SW480 (cell line): ENCODE measurements at places on chromosomes 12 and 14.

DNA sequence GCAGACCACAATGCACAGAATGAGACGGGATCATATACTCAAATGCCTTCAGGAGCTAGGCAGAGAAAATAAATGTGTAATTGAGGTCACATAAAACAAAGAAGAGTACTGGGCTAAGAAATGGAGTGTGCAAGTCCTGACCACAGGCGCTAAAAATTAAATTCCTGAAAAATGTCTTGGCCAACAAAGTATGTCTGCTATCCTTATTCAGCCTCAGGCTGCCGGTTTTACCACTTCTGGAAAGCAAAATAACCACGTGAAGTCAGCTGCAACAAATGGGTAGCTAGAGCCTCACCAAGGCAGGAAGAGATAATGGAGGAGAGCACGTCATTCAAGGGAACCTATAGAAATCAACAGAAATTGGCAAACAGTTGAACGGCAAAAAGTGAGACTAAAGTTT, 3.1 kb downstream of the PYGL start:
- DNase-seq, result no peak

GRCh38 chr12:98403936-98404335, 111.5 kb upstream of the TMPO start:
- DNase-seq, result no peak

DNA sequence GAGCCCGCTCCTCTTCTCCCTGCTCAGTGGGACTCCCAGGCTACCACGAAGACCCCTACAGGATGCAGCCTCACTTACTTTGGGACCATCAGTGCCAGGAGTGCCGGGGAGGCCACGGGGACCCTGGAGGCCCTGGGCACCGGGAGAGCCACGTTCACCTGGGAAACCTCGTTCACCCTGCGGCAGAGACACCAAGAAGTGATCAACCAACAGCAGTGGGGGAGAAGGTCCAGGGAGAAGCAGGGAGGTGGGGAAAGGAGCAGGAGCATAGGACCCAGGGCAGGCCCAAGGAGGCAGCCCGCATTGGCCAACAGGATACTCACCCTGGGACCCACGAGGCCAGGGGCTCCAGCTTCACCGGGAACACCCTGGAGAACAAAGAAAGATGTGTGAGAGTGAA, 19.4 kb downstream of the TMEM106C start:
- DNase-seq, result no peak

GRCh38 chr12:3035171-3035570, 42.0 kb upstream of the TSPAN9 start:
- DNase-seq, result no peak

GRCh38 chr12:88958946-88959345, 378.7 kb upstream of the KITLG start:
- DNase-seq, result no peak

DNA sequence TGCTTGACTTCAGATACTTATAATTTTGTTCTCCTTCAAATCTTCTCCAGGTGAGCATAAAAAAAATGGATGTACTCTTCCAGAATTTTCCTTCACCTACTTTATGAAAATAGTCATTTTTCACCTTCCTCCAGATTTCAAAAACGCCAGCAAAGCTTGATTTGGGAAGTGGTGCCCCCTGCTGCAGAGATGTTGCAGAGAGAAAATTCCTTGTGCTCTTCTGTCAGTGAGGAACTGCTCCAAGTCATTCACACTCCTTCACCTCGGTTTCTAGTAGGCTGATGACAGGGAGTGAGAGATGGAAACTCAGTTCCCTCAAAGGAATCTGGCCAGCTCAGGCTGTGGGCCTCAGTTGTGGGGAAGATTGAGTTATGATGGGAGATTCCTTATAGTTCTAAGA, 24.2 kb upstream of the RNASE3 start:
- no peak for DNase-seq

GRCh38 chr12:92324849-92325500, 179.3 kb upstream of the BTG1 start:
- DNase-seq, result no peak

- no peak for DNase-seq
Measured at GRCh38 chr12:49921936-49922335, 18.2 kb upstream of the FAIM2 start.

- DNase-seq, result peak; percentile 92
Measured at GRCh38 chr12:100576331-100577036, 3.0 kb downstream of the GAS2L3 start.

DNA sequence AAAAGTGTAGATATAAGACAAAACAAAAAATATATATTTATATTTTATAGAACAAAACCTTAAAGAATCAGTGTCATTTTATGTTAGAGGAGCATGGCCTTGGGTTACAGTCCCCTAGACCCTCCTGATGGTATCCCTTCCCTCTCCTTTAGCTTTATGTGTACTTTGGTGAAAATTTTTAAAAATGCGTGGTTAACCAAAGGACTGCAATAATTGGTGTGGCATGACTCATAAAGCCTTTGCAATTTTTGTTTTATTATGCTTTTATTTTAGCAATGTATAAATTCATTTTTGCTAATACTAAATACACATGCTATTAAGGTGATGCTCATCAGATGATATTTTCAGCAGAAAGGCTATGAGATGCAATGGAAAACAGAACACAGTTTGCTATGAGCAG, 264.4 kb downstream of the SYT1 start:
- peak; percentile 1 for DNase-seq

DNA sequence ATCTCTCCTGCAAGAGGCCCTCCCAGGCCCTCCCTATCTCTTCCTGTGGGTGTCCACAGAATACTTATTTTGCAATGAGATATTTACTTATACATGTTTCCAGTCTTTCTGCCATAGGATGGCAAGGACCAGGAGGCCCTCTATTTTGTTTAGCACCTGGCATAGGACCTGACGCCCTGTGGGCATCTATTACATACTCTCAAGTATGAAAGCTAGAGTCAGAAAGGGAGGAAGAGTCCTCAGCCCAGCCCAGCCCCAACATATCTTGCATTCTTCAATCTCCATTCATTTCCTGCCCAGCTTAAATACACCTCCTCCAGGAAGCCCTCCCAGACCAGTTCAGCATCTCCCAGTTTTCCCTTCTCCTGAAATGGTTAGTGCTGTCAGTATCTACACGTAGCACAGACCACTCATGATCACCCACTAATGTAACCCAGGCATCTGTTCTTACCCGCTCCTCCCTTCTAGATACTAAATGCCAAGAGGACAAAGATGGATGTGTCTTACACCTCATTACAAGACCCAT, 7.4 kb downstream of the FOXN4 start:
- no peak for DNase-seq

GRCh38 chr12:835754-836518, 83.6 kb downstream of the WNK1 start:
- no peak for DNase-seq

DNA sequence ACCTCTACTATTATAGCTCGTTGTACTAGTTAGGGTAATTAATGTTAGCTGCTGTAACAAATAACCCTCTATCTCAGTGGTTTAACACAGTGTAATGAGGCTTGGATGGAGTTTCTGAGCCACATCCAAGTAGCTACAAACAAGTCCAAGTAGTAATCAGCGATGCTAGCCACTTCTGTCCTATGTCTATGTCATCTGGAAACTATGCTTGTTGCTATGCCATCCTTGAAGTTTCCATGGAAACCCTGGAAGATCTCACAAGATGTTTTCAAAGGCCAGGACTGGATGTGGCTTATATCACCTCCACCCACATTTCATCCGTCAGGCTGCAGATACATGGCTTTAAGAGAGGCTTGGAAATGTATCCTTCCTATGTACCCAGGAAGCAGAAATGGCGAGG, 422.1 kb downstream of the AACS start:
- DNase-seq, result no peak

- no peak for DNase-seq
Measured at GRCh38 chr12:109592195-109592904, 18.8 kb downstream of the MVK start.

DNA sequence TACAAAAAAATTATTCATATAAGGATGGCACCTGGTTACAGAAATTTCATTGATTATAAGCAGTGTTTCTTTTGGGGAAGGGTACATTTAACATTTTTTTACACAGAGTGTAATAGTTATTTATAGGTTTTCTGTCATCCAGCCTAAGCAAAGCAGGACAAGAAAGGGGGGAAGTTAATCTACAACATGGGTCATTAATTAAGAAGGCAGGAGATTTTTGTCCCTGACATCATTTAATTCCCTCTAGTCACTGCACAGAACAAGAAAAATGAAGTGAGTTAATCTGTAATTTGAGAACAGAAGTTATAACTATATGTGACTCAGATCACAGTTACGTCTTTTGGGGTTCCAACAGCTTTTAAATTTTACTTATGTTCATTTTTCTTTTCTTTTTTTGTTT, 173.4 kb downstream of the PTPRO start:
- DNase-seq, result no peak

DNA sequence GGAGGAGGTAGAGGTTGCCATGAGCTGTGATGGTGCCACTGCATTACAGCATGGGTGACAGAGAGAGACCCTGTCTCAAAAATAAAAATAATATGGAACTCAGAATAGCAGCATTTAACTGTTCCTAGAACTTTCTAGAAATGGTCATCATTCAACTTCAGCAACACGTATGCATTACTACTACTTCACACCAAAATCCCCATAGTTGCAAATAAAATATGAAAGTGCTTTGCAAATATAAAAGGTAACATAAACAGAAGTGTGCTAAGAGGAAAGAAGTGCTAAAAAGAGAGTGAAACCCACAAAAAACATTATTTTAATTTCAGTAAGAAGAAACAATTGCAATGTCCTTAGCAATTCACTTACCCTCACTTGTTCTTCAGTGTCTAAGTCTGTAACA, 169.7 kb upstream of the NUDT4 start:
- no peak for DNase-seq

DNA sequence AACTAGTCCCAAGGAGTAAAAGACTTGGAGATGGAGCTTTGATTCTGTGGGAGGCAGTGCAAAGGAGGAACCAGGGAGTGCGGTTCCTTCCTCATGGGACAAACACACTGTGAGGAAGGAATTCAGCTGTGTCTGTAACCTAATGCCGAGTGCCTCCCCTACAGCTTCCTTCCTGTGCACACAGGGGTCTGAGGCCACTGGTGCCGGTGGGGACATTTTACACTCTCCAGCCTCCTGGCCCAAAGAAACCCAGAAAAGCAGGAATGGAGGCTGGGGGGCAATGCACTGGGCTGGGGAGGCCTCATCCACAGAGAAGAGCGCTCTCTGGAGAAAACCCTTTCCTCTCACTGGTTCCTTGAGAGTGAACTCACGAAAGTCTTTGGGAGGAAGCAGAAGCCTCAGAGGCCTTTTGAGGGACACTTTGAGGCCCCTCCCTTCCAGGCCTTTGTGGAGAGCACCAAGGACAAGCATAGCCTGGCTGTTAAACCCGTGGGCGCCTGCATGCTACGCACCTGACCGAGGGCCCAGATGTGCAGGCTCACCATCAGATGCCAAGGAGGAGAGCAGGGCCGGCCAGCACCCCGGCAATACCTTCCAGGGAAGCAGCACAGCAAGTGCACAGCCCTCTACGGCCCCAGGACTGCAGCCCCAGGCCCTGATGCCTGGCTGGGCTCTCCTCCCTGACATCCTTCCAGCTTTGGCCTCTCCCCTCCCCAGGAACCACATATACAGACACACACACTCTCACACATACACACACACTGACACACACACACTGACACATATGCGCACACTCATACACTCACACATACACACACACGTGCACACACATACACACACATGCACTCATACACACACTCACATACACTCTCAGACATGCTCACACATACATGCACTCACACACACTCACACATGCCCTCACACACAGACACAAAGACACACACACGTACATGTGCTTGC, 52.0 kb downstream of the NFKBIA start:
- DNase-seq, result no peak

- DNase-seq, result no peak
Measured at GRCh38 chr12:124088217-124088907, 115.3 kb downstream of the ZNF664 start.

GRCh38 chr14:103401223-103402214, 16.3 kb downstream of the MARK3 start:
- no peak for DNase-seq

GRCh38 chr12:1666215-1666614, 24.7 kb upstream of the ADIPOR2 start:
- DNase-seq, result no peak

- peak; percentile 37 for DNase-seq
Measured at GRCh38 chr12:90909069-90909770, 45.8 kb downstream of the CCER1 start.

GRCh38 chr14:91238661-91239060, 5.8 kb downstream of the GPR68 start:
- no peak for DNase-seq

DNA sequence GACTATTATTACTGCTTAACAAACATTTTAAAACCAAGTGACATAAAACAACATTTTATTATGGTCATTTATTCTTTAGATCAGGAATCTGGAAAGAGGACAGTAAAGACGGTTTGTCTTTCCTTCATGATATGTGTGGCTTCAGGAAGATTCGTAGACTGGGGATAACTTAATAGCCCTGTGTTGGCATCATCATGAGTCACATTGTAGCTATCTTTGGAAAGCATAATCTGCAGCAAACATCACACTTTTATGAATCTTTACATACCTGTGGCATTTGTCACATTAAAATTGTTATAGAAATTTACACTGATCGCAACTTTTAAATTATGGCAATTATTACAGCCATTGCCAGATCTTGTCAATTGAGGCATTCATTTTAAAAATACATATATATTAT, 397.1 kb downstream of the NOVA1 start:
- DNase-seq, result peak; percentile 3

GRCh38 chr14:60757567-60758002, 23.0 kb downstream of the MNAT1 start:
- no peak for DNase-seq

DNA sequence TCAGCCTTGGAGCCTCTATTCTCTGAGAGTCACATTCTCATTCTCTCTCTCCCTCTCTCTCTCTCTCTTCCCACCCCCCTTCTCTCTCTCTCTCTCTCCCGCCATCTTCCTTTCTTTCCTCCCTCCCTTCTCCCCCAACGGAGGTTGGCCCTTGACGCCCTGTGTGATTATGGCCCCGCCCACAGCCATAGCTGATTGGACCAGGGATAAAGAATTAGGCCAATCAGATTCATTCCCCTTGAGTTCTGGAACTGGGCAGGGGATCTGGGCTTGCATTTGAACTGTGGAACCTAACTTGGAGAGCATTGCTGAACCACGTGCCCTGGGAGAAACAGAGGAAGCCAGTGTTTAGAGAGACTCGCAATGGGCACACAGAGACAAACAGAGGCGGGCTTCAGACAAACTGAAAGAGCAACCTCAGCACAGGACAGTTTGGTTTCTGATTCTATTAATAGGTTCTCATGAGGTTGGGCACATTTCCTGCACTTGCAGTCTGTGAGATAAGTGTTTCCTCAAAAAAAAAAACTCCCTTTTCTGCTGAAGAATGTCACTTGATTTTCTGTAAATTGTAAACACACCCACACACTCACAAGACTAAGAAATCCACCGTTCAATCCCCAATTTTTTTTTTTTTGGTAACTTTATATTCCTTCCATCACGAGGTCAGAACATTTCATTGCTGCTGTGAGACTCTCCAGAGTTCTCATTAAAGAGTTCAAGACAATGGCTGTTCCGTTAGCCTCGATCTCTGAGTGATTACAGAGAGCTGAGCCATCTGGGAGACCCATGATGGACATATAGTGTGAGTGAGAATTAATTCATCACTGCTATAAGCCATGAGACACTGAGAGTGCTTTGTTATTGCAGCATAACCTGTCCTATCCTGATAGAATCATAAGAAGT, 3.5 kb upstream of the P2RX7 start:
- DNase-seq, result no peak

GRCh38 chr12:57127726-57128518, at the start of gene LRP1:
TSS of gene LRP1 (plus strand) at chr12:57128483. CDS start at chr12:57128965, 482 bp downstream.
- peak; percentile 78 for DNase-seq

- DNase-seq, result no peak
Measured at GRCh38 chr12:843609-844008, 91.2 kb downstream of the WNK1 start.
